ENCODE measurements at places on chromosomes 12 and 14.
A peak's percentile ranks its signal among the peaks of the same experiment; 100 is the strongest.

GRCh38 chr14:75341620-75342019 is 63.0 kb downstream of the FOS start:
- no peak for DNase-seq

DNA sequence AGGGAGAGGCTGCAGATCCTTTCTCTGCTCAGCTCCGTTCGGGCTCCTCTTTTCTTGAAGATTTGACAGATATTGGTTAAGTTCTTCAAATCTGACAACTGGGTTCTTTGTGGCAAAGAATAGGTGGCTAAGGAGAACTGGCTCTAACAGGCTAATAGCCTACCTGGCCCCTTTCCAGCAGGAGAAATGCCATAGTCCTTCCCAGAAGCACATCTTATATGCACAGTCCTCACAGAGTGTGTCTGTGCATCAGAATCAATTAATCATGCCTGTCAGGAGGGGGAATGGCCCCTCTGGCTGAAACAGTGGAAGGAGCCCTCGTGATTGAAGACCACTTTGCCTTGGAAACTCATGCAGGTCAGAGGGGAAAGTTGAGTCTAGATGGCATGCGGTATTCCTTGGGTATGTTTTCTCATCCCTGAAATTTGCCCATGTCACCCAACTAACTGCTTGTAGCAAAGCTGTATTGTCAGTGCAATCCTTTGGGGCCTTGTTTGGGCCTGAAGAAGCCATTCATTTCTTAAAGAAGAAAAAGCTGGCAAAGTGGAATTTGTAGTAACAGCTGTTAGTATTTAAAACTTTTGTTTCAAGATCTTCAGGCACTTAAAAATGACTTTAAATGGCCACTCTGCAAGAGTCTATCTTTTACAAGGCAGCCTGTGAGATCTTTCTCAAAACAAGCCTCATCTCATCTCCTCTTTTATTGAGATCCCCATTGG is 251.5 kb downstream of the ZFP36L1 start:
- DNase-seq: no peak

- no peak for DNase-seq
Observed at GRCh38 chr12:47244835-47245234, 165.1 kb upstream of the AMIGO2 start.

DNA sequence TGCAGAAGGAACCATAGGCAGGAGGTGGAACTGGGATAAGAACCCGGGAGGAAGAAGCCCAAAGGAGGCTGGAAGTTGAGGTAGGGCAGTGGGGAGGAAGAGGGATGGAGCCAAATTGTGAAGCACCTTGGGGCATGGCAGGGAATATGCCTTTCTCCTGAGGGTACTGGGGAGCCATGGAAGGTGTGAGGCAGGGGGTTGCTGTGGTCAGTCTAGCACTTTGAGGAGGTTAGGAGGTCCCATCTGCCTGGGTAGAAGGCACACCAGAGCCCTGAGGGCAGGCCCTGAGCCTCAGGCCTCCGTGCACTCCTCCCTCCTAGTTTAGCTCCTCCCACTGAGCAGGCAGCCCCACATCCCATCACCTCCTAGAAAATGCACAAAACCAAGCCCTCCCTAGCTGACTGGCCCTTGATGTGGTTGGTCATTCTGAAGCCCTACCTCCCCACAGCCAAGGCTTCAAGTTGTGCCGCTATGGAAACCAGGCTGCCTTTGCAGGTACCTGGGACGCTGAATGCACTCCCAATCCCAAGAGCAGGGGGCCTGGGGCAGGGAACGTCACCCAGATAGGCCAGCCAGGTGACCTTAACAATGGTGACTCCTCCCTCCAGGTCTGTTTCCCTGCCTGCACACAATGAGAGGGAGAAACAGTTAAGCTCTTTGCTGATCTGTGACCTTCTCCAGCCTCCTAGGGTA is 15.1 kb downstream of the PHETA1 start:
- no peak for DNase-seq

- DNase-seq: no peak
Observed at GRCh38 chr12:97714107-97714563, 251.5 kb downstream of the RMST start.

DNA sequence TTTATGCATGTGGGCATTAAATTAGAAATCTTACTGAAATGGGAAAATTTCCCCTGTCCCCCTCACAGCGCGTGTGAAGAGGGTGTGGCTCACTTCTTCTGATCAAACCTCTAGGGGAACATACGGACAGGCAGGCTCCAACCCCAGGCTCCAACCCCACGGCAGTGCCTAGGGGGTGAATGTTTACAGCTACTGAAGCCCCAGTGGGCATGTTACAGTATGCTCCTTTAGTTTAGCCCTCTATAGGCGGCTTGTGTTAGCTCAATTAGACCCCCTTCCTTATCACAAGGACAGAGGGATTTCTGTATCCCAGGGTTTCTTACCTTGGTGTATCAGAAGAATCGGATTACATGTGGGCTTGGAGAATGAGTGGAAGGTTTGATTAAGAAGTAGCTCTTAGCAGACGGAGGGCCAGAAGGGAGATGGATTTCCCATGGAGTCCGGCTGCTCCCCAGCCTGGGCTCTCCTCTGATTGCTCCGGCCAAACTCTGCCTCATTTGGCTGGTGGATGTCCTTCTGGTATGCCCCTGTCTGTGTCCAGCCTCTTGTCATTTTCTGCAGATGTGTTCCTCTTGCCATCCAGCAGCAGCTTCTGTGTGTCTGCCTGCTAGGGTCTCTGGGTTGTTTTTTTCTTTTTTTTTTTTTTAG is 223.7 kb downstream of the TMTC2 start:
- DNase-seq: no peak

DNA sequence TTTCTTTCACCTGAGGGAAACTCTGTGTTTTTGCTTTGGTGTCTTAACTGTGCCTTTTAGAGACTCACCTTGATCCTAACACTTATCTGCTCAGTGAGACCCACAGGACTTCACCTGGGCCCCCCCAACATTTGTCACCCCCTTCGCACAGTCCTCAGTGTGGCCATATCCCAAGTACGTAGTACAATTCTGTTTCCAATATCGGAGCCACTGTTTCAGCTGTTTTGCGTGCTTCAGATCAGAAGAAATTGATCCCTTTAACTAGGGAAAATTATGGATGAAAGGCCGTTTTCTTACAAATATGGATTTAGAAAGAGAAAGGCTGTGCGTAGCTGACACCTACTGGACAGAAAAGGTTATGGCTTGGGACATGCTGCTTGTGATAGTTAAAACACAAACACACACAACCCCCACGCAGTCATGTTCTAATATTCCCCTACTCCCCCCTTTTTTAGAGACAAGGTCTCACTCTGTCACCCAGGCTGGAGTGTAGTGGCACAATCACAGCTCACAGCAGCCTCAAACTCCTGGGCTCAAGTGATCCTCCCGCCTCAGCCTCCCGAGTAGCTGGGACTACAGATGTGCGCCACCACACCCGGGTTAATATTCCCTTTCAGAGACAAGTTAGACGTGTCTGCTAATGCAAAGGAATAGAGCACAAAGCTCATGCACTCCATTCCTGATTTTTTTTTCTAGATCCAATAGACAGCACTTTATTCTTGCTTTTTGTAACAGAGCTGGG is 3.6 kb upstream of the SLC7A8 start:
- peak; percentile 11 for DNase-seq

DNA sequence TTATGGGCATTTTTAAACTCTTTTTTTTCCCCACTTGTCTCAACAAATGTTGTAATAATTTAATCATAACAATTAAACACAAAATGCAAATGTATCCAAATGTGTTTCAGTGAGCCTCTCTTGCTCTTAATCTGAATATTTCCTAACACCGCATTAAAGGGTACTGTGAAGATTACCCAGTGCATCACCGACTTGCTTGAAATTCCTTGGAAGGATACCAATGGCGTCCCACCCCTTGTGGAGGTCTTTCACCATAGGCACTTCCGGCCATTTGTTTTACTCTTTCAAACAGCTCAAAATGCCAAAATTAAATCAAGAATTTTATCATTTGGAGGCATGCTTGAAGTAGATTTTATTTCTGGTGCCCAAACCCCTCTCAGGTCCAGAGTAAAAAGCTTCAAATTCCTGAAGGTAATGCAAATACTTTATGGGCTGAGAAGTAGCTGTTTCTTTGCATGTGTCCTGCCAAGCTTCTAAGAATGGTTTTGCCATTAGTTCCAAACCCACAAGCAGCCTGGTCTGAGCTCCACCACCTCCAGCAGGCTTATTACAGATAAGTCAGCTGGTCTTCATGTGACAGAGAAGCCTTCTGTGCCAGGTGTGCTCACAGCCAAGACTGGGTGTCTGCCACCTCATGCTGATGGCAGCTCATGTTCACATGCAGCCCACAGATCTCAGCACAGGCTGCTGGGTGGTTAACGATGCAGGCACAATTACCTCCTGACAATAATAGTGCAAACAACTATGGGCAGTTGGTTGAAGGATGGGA is 16.4 kb upstream of the NUDT4 start:
- no peak for DNase-seq

GRCh38 chr14:22888662-22889061 is 5.6 kb downstream of the REM2 start:
- DNase-seq: no peak

Data from NCI-H1417 treated with DMSO at 0.1 percent for 48 hours (cell line).